Dorsolateral prefrontal cortex (tissue), 122 donors: ENCODE measurements at places on chromosomes 4 and X. TPM values are rescaled to one million over a fixed set of nuclear protein-coding genes. Genes with fewer than 3 reads are reported as not detected.

PDCL2 gene
- not detected for total RNA-seq

TMEM255A gene
- 8.7 TPM for total RNA-seq

DNA sequence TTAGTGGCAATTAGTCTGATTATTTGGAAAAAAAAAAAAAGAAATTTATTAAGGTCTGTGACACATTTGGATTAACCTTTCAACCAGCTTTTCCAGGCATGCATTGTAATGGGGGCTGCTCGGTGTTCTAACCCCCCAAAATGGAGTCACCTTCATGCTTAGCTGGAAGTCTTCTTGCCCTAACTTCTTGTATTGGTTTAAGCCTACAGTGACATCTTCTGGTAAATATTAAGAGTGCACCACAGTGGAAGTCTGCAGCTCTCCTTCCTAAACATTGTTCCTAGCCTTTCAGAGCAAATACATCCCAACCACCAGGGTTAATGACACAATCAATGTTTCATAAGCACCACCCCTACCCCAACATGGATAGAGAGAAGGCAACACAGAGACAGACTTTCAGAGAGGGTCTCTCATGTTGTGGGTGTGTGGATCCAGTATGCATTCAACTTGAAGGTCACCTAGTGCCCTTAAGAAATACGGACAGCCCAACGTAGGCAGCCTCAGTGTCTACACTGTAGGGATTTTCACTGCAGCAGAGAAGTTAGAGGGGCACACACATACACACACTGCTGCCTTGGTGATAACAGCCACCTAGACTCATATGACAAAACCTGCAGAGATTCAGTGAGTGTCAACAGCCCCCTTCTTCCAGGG, 142.9 kb upstream of the MBNL3 start:
- no peak for DNase-seq

DNA sequence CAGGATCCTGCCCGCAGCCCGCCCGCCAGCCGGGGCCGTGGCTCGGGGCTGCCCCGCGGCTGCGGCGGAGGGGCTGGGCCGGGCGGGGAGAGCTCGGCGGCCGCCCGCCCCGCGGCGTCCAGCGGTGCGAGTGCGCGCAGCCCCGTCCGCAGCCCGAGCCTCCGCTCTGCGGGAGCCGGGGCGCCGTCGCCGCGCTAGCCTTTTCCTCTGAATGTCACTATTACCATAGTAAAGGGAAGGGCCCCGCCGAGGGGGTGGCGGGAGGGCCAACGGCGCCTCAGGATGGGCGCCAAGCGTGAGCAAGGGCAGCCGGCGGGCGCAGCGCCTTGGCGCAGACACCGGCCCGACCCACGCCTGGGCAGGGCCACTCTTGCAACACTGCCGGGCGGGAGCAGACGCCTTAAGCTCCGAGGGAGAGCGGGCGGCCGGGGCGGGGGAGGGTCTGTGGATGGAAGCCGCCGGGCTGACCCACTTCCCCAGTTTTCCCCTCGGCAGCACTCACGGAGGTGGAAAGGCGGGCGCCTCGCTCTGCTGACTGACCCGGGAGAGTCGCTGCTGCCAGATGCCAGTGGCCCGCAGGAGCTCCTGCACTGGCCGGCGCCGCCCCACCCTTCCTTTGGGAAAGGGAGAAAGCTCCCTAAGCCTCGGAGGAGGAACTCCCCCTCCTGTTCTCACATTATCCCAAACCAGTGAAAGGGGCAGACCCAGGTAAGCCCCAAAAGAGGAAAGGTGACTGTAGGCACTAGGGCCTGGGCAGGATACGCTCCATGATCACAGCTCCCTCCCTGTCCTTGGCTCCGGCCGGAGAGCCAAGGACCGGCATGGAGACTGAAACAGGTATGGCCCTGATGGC, 329.4 kb downstream of the HNRNPD start:
- DNase-seq = peak; percentile 46

FAM156B gene
- 27.0 TPM for total RNA-seq

DNA sequence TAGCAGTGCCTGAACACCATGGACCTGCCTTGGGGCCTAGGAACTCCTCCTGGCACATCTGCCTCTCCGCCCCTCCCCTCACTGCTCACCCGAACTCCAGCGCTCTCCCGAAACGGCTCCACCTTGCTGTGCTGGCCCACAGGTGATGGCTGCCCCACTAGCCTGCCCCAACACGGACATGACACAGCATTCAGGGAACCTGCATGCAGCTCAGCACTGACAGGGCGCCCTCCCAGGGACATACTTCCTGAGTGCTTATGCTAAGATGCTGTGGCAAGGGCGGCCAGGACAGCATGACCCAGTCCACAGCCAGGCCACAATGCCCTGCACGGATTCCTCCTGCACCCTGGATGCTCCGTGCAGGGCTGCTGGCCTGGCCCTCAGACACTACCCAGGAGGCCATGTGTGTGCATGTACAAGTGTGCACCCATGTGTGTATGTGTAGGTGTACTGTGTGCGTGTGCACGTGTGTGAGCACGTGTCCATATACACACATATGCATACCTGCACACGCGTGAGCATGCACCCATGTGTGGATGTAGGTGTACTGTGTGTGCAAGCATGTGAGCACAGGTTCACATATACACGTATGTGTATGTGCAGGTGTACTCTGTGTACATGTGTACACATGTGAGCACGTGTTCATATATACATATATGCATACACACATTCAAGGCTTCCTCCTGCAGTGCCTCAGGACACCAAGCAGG, 6.0 kb downstream of the TMEM271 start:
- DNase-seq = no peak

CLDN22 gene
- not detected for total RNA-seq

CPLX1 gene
- 135 TPM for total RNA-seq
